ENCODE measurements at places on chromosomes 1 and 21. TPM values are rescaled to one million over a fixed set of nuclear protein-coding genes. Genes with fewer than 3 reads are reported as not detected.

GRCh38 chr1:241677201-241677600, 25.1 kb downstream of the WDR64 start:
- no peak for DNase-seq

DNA sequence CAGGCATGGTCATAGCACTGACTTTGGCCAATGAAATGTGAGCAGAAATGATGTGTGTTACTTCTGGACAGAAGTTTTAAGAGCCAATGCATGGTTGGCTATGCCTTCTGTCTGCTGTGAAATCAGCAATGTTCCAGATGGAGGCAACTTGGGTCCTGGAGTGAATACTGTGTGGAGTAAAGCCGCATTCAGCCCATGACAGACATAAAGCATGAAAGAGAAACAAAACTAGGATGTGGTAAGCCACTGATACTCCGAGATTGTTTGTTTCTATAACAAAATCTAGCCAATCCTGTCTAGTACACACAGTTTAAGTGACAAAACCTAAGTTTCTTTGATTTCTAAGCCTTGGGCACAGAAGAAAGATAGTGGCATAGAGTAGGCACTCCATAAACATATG, 47.1 kb upstream of the ARHGAP29 start:
- no peak for DNase-seq

SCAMP3 gene
- 136 TPM for total RNA-seq

CELA2A gene
- not detected for total RNA-seq

DNA sequence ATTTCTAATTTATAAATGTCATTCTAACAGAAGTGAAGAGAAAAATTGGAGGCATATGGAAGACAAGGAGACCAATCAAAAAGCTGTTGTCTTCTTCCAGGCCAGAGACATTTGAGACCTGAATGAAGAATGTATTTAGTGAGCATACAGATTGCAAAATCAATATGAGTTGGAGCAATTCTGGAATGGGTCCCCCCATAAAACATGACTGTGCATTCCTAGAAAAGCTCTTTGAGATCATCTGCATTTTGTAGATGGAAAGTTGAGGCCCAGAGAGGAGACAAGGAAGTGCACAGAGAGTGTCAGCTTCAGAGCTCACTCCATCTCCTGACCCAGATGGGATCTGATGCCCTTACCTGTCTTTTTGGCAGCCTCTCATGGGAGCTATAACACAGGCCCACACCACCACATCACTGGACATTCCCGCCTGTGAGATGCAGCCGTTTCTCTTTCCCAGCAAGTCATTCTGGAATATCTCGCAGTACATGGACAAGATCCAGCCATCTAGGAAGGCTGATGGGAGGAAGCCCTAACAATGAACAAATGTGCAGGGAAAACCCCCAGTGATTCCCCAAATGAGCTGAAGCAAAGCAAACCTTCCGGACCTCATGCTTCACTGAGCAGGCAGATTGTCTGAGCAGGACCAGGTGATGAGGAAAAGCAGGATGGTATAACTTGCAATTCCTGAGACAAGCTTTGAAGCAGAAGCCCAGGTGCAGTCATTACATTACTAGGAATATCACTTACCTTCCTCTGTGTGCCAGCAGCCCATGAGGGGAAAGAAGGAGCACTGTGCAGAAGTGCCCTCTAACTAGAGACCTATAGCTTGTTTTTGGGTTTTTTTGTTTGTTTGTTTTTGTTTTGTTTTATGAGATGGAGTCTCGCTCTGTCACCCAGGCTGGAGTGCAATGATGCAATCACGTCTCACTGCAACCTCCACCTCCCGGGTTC, 445.6 kb downstream of the PLPP3 start:
- no peak for DNase-seq

DNA sequence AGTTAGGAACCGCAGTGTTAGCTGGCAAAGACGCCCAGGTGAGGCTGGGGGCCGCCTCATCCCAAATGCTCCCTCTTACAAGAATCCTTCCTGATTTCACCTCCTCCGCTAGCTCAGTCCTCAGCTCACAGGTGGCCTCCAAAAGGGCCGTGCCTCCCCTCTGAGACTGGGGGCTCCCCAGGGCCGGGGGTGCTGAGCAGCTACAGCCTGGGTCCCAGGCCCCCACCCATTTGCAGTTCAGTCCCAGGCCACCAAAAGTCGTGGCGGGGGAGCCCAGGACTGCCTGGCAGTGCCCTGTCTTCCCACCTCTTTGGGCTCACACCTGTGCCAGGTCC, 29.6 kb downstream of the RNU1-1 start:
- no peak for DNase-seq

DNA sequence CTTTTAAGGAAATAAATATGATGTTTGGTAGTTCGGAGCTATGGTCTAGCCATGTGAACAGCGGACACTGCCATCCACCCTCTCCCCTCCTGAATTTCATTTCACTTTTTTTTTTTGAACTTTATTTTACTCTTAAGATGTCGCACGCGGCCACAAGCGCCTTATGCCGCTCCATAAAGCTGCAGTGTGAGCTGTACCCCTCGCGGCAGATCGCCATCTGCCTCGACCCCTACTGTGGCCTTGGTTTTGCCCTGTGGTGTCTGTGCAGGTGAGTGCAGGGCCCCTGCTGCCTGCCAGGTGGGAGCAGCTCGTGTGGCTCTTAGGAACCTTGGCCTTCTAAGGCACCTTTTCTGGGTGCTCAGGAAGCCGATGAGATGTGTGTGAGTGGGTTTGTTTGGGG, 48.1 kb downstream of the S100B start:
- DNase-seq: no peak

DNA sequence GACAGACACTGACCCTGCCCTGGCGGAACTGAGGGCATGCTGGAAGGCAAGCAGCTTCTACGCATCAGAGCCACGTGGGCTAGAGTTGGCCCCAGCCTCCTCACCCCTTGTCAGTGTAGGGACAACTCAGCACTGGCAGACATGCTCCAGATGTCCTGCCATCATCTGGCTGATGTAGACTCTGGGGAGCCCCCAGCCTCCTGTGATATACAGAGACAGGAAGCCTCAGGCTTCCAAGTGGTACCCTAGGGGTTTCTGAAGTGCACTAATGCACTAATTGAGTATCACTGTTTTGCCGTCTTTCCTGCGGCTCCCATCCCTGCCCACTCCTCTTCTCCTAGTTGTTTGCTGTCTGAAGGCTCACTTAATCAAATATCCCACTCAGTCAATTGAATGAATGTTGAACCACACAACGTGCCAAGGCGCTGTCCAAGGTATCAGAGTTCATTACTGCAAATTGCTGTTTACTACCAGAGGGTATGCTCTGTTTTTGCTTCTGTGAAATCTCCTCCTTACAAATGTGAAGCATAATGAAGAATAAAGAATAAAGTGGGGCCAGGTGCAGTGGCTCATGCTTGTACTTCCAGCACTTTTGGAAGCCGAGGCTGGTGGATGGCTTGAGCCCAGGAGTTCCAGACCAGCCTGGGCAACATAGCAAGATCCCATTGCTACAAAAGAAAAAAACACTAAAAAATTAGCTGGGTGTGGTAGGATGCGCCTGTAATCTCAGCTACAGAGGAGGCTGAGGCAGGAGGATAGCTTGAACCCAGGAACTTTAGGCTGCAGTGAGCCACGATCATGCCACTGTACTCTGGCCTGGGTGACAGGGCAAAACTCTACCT, 76.4 kb upstream of the ZBTB18 start:
- DNase-seq: no peak
